Chondrocyte (in vitro differentiated cells): ENCODE measurements at places on chromosomes 16 and 17.
A peak's percentile ranks its signal among the peaks of the same experiment; 100 is the strongest.

DNA sequence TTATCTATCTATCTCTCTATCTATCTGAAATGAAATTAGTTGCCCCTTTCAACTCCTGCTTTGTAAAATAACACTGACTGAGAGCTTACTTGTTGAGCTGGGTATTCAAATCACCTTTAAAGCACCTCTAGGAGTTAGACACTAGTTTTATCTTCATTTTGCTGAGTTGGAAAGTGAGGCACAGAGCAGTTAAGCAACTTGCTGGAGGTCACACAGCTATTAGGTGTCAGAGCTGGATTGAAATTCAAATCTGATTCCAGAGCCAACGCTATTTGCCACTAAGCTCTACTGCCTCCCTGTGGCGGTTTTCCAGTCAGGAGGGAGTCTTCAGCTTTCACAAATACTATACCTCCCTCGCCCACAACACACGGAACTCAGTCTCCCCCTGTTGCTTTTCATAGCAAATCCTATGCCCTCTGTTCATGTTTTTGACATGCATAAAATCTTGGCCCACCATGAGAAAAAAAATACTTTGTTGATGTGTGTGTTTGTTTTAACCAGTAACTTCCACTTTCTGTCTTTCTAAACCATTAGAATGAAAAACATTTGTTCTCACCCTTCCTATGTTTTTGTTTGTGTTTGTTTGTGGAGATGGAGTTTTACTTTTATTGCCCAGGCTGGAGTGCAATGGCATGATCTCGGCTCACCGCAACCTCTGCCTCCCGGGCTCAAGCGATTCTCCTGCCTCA lies 74.8 kb upstream of the SMURF2 start:
- no peak overlapping the region for H3K27ac ChIP-seq
- no peak for DNase-seq
- H3K27me3 ChIP-seq: no peaks in the 10 kb centered on the region
- H3K36me3 ChIP-seq: no peaks in the 10 kb centered on the region

DNA sequence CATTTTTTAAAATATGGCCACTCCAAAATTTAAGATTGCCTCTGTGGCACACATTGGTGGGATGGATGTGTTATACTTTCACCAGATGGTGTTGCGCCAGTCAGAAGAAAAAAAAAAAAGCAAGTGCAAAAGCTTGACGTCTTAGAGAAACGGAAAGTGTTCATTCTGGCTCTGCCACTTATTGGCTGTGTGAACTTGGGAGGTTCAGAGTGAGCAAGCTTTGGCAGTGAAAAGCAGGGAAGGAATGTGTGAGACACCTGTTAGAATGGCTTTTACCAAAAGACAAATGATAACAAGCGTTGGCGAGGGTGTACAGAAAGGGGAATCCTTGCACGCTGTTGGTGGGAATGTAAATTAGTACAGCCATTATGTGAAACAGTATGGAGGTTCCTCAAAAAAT lies 298.0 kb downstream of the TMEM114 start:
- H3K4me1 ChIP-seq: no peaks in the 10 kb centered on the region
- no peak for DNase-seq
- no peaks in the 10 kb centered on the region for H3K27me3 ChIP-seq
- H3K4me3 ChIP-seq: no peak overlapping the region
- H3K27ac ChIP-seq: no peak overlapping the region
- H3K36me3 ChIP-seq: no peaks in the 10 kb centered on the region

DNA sequence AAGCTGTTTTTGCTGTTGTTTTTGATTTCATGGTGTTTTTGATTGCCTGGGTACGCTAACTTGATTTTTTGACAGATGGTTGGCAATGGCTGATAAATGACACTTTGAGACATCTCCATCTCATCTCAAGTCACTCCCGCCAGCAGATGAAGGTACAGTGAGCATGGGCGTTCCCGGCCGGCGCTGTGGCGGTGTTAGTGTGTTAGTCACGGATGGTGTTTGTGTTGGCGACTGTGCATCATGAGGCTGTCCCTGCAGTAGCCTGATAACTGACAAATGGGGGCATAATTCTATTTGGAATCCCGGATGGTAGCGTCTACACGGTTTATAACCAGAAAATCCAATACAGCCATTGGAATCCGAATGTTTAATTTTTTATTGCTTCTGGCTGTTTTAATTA lies 81.6 kb upstream of the ZNF750 start:
- H3K4me3 ChIP-seq: no peak overlapping the region
- no peaks in the 10 kb centered on the region for H3K4me1 ChIP-seq
- peaks cover 12% of the 10 kb centered on the region for H3K36me3 ChIP-seq
- peak; percentile 46 for DNase-seq

DNA sequence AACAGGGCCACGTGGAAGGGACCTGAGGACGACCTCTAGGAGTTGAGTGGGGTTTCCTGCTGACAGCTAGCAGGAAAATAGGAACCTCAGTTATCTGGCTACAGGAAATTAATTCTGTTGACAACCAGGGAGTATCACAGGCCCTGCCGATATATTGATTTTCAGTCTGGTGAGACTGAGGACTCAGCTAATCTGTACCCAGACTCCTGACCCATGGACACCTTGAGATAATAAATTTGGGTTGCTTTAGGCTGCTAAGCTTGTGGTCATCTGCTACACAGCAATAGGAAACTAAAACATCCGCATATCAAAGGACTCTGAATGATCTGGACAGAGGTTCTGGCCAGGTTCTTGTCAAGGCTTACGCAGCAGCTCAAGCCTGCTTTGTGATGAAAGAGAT lies 80.8 kb upstream of the CNEP1R1 start:
- H3K27me3 ChIP-seq: peaks cover 13% of the 10 kb centered on the region
- H3K27ac ChIP-seq: no peak overlapping the region
- H3K36me3 ChIP-seq: peaks cover 2% of the 10 kb centered on the region
- H3K4me1 ChIP-seq: no peaks in the 10 kb centered on the region

- no peak for DNase-seq
- no peaks in the 10 kb centered on the region for H3K4me1 ChIP-seq
- no peak overlapping the region for H3K4me3 ChIP-seq
- no peak overlapping the region for H3K27ac ChIP-seq
Measured at GRCh38 chr17:74678541-74678940, 34.2 kb downstream of the CD300LF start.

DNA sequence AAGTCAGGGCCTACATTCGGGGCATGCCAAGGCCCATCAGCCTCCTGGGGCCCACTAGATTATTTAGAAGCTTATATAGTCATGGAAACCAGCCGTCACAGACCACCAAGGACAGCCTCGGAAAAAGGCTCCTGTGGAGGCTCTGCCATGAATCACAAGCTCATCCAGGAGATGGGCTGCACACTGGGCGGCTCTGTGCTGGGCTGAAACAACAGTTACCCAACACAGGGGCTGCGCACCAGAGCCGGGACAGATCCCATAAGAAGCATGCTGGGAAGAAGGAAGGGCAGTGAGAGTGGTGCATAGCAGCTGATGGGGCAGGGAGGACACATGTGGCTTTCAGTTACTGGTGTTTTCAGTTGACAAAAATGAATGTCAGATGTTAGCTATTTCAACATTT lies 67.7 kb upstream of the GSG1L start:
- H3K4me1 ChIP-seq: peaks cover 11% of the 10 kb centered on the region
- DNase-seq: no peak
- H3K36me3 ChIP-seq: peaks cover 34% of the 10 kb centered on the region
- H3K4me3 ChIP-seq: no peak overlapping the region
- peak overlapping the region; percentile 70 for H3K27ac ChIP-seq
- H3K27me3 ChIP-seq: no peaks in the 10 kb centered on the region

DNA sequence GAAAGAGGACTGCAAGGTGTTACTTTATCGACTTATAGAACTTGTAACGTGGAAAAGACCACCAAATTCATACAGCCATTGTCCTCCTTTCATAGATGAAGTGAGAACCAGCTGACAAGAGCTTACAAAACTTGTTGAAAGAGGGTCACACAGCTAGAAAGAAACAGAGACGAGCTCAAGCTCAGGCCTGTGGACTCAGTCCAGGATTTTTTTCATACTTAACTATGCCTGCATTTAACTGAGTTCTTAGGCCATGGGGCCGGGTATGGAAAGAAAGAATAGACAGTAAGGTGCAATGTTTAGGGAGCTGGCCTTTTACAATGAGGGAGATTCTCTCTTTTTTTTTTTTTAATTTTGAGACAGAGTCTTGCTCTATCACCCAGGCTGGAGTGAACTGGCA lies 106.1 kb downstream of the ADAMTS18 start:
- H3K27ac ChIP-seq: no peak overlapping the region
- H3K4me3 ChIP-seq: no peak overlapping the region
- no peak for DNase-seq
- H3K36me3 ChIP-seq: no peaks in the 10 kb centered on the region
- H3K27me3 ChIP-seq: peaks cover 31% of the 10 kb centered on the region
- peaks cover 5% of the 10 kb centered on the region for H3K4me1 ChIP-seq

DNA sequence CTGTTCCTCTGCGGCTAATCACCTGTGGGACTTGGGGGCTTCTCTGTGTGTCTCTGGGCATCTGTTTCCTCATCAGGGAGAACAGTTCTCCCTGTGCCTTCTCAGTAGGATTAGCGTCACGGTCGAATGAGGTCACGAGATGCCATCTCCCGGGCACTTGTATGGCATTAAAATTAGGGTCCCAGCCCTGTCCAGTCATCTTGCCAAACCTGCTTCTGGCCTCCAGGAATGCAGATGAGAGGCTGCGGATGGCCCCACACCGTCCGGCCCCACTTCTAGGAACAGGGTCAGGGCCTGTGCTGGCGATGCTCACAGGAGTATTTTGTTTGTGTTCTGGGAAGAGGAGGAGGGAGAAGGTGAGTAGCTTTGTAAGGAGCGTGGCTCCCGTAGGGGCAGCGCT lies 58.5 kb downstream of the OR1D5 start:
- no peaks in the 10 kb centered on the region for H3K36me3 ChIP-seq
- H3K27me3 ChIP-seq: no peaks in the 10 kb centered on the region
- H3K27ac ChIP-seq: peak overlapping the region; percentile 85
- H3K4me3 ChIP-seq: no peak overlapping the region
